ENCODE measurements at places on chromosomes 6 and 20.

- no peak for DNase-seq
Observed at GRCh38 chr6:139126255-139126654, 8.6 kb upstream of the HECA start.

DNA sequence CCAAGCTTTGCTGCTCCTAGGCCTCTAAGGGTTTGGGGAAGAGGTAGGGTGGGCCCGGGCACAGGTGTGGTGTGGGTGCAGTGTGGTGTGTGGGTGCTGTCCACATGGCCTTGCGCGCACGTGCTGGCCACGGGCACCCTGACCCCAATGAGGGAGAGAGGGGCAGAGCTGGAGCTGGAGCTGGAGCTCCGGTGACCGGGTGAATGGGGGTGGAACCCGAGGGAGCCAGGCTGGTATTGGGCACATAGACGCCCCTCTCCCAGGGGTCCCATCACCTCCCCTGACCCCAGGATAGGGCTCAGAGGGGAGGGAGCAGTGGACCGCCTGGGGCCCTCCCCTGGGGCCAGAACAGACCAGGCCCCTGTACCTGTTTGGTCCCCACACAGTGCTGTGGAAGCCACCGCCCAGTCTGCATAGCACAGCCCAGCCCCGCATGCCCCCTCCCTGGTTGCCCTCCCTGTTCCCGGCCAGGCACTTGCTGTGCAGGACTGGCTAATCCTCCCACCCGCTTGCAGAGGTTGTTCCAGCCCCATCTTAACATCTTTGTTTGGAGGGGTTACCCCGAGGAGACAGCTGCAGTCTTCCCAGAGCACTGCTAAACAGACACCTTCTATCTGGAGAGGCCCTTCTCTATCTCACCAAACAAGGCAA is 984 bp downstream of the ADAM33 start:
- no peak for DNase-seq

GRCh38 chr6:149567194-149567586 is 1.0 kb downstream of the GINM1 start:
- no peak for DNase-seq

DNA sequence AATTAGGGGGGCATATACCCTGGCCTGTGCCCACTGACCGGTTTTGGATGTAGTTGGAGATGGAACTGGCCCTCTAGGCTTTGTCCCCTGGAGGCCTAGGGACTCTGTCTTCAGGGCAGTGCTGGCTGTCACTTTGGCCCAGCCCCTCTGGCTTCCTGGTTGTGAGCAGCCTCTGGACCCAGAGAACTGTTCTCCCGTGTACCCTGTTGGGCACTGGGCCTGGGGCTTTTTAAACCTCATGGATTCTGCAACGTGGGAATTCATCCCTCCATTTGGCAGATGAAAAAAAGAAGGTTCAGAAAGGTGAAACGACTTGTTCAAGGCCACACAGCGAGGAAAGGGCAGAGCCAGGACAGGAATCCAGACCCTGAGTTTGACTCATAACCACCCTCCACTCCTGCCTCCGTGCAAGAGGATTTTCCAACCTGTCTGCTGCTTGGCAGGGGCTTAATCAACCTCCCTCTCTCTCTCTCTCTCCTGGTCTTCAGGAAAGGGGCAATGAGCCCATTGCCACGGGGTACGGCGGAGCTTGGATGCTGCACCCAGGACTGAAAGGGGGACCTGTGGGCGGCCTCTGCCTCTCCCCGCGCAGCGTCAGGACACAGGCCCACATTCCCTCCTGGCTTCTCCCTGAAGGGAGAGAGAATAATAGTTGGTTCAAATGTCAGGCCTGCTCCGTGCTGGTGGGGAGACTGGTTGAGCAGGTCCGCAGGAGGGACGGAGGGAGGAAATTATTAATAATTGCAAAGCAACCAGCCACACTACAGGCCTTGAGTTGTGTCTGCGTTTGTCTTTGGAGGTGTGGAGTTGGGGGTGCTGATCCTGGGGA is 56.0 kb downstream of the CEBPB start:
- peak; percentile 80 for DNase-seq

DNA sequence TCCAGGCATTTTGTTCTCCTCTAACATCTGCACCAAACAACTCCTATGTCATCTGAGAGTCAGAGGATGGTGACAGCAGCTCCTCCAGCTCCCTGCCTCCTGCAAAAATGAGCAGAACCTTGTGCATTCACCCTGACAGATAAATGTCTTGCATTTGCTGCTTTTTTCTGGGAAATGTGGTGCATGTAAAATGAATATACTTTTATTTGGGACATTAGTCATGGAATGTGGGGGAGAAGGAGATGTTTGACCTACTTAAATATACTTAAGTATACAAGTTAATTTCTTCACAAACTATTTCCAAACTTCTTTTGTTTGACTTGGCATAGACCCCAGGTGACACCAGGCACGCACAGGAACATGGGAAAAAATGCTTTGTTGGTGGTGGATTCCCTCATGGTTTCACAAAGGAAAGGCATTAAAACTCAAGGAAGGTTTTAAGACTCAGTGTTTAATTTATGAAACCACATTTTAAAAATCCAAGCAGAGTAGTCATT is 181.8 kb upstream of the MCHR2 start:
- DNase-seq, result no peak

DNA sequence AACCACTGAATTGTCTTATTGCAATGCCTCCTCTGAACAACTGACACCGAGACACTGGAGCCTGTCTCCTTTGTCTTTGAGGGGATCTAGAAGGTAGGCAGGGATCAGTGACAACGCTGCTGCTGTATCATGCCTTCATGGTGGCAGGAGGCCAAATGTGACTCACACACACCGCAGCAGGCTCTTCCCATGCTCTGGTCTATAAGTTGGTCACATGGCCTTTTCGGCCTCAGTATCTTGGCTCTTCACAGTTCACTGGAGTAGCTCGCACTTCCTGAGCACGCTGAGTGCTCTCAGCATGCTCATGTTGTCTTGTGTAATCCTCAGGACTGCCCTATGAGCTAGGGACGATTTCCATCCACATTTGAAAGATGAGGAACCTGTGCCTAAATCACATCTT is 167.4 kb upstream of the PCSK2 start:
- peak; percentile 48 for DNase-seq

GRCh38 chr20:36281785-36282380 is 24.3 kb upstream of the DLGAP4 start:
- no peak for DNase-seq

- no peak for DNase-seq
Observed at GRCh38 chr6:21984561-21984960, 312.3 kb downstream of the PRL start.

GRCh38 chr6:161445021-161445799 is 171.3 kb upstream of the AGPAT4 start:
- DNase-seq, result peak; percentile 56

GRCh38 chr20:1282966-1283365 is 16.9 kb downstream of the SNPH start:
- peak; percentile 41 for DNase-seq

DNA sequence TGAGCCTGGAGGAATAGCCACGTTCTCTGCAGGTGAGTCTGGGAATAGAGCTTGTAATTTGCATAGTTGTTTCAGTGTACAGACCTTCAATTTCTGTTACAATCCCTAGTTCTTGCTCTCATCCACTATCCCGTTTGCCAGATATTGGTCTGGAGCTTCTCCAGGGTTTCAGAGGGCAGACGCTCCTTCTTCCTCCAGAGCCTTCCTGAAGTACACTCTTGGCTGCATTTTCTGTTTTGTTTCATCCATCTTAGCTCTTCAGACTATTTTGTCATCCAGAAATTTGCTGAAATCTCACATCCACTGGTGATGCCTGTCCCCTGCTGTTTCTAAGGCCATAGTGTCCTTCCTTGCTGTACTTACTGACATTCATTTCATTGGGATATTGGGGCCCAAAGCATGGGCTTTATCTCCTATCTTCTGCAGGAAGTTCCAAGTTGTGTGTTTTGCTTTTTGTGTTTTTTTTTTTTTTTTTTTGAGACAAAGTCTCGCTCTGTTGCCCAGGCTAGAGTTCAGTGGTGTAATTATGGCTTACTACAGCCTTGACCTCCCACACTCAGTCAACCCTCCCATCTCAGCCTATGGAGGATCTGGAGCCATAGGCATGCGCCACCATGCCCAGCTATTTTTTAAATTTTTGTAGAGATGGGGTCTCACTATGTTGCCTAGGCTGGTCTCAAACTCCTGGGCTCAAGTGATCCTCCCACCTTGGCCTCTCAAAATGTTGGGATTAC is 18.7 kb downstream of the CDS2 start:
- DNase-seq, result no peak

DNA sequence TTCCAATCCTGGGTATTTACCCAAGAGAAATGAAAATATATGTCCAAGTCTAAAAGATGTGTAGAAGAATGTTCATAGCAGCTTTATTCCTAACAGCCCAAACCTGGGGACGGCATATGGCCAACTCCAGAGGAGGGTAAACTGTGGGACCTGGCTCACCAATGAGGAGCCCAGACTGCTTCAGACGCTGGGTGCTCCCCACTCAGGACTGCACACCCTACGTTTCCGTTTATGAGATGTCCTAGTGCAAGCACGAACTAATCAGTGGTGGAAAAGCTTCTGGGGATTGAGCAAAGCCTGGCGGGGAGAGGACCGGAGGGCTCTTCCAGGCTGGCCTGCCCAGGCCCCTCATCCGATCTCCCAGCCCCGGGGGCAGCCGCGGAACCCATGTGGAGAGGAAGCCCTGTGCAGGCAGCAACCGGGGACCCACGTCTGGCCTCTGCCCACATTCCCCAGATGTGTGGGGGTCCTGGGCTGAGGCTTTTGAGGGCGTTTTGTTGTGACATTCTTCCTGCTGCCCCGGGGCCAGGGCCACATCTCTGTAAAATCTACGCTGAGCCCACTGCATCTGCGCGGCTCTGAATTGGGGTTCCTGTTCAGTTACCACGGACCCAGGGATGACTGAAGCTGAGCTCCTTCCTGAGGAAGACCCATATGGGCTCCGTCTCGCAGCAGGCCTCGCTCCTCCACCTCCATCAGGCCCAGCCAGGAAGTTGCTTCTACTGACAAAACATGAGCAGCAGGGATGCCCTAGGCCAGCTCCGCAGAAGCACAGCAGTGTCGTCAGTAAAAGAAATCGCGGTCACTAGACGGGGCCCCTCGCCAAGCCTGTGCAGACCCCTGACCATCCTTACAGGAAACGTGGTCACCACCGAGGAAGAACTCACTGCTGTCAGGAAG is 188.0 kb downstream of the DLL1 start:
- peak; percentile 50 for DNase-seq

GRCh38 chr6:71228461-71229041 is 60.1 kb upstream of the OGFRL1 start:
- no peak for DNase-seq

DNA sequence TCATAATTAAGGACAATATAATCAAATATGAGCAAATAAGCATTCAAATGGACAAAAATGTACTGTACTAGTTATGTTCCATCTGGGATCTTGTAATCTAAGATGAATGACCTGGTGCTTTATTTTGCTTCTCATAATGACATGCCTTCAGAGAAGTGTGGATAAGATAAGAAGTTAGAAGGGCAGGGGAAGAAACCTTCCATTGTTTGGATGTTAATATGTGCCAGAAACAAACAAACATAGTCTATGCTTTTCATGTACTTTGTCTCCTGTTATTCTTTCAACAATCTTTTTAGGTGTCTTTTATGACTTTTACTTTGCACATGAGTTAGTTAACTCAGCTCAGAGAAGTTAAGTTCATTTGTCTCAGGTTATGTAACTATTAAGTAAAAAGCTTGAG is 511.5 kb upstream of the SOX4 start:
- DNase-seq, result no peak

- no peak for DNase-seq
Observed at GRCh38 chr6:42771741-42772100, 10.1 kb upstream of the BICRAL start.

DNA sequence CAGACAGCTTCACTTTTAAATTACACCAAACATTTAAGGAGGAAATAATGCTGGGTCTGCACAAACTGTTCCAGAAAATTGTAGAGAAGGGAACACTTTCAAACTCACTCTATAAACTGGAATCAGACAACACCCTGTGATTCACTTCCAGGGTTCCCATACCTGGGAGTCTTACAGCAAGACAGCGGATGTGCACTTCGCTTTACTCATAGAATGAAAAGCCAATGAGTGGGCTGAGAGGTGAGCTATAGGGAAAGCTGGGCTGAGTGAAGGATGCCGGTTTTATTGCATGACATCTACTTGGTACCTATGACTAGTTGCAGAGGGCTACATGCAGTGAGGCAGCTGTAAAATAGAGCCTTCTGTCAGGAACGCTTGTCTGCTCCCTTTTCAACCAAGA is 152.1 kb downstream of the FNDC1 start:
- DNase-seq, result no peak

GRCh38 chr6:11815231-11815630 is 36.6 kb upstream of the ADTRP start:
- no peak for DNase-seq

GRCh38 chr6:85482905-85483700 is 33.2 kb downstream of the NT5E start:
- DNase-seq, result peak; percentile 83

GRCh38 chr20:46435146-46435545 is 28.7 kb upstream of the ELMO2 start:
- DNase-seq, result no peak

DNA sequence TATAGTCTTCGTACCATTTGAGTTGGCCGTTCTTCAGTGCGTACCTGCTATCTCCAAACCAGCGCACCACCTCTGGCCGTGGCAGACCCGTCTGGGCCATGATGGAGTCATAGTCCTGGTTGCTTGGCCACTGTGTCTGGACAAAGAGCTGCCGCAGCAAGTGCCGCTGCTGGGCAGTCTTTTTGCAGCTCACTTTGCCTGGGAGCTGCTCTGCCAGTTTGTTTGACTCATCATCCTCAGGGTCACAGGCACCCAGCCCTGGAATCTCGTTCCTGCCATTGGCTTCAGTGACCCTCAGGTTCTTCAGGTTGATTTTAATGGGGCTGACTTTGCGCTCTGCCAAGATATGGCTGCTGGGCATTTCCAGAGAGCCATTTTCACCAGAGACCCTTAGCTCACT is 65.1 kb downstream of the PLCG1 start:
- no peak for DNase-seq

DNA sequence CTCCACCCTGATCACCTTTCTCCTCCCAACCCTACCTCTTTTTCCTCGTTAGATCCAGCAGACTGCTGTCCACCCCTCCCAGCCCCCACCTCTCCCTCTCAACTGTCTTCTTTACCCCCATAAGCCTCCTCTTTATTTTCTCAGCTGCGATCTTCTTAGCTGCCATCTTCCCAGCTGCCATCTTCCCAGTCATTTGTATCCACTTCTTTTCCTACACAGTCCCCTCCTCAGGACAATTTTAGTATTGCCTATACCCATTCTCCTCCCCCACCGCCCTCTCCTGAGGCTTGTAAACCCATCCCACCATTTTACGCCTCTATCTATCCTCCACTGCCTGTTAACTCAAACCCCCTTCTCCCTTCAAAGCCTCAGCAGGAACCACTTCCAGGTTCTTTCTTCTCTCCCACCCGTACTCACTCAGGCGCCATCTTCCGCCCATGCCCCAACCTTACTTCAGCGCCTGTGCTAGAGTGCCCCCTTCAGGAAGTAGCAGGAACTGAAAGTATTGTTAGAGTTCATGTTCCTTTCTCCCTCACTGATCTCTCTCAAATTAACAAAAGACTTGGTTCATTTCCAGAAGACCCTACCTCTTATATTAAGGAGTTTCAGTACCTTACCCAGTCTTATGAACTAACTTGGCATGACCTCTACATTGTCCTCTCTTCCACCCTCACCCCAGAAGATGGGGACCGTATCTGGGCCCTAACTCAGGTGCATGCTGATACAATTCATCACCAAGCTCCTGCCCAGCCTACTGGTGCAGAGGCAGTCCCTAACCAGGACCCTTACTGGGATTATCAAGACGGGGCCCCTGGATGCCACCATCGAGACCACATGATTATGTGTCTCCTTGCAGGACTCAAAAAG is 236.0 kb downstream of the ADGRG6 start:
- peak; percentile 57 for DNase-seq
